GM23248 (cell line): ENCODE measurements at places on chromosomes 13 and 19. TPM values are rescaled to one million over a fixed set of nuclear protein-coding genes. Genes with fewer than 3 reads are reported as not detected.
A peak's percentile ranks its signal among the peaks of the same experiment; 100 is the strongest.

DNA sequence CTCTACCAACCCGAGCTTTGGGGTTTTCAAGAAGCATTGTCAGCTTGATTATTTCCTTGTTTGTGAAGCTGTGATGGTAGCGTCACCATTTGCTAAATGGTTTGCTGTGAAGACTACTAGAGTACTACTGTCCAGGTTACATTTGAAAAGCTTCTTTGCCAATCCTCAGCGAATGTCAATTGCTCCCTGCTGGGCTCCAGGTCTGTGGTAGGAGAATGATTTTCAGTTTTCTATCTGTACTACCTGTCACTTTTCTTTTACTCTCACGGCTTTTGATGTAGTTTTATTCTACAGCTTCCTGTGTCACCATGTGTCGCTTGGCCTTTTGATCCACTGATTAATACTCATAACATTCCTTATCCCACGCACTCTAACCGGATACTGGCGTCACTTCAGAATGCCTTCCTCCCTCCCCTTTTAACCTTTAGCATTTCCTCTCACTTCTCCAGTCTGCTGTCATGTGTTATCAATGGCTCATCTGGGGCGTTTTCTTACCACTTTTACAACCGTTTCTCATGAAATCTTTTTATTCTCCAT, 7.5 kb upstream of the GPR183 start:
- no peaks in the 10 kb centered on the region for H3K36me3 ChIP-seq
- H3K27me3 ChIP-seq: no peaks in the 10 kb centered on the region
- H3K4me1 ChIP-seq: peaks cover 46% of the 10 kb centered on the region
- H3K4me3 ChIP-seq: no peak overlapping the region

DNA sequence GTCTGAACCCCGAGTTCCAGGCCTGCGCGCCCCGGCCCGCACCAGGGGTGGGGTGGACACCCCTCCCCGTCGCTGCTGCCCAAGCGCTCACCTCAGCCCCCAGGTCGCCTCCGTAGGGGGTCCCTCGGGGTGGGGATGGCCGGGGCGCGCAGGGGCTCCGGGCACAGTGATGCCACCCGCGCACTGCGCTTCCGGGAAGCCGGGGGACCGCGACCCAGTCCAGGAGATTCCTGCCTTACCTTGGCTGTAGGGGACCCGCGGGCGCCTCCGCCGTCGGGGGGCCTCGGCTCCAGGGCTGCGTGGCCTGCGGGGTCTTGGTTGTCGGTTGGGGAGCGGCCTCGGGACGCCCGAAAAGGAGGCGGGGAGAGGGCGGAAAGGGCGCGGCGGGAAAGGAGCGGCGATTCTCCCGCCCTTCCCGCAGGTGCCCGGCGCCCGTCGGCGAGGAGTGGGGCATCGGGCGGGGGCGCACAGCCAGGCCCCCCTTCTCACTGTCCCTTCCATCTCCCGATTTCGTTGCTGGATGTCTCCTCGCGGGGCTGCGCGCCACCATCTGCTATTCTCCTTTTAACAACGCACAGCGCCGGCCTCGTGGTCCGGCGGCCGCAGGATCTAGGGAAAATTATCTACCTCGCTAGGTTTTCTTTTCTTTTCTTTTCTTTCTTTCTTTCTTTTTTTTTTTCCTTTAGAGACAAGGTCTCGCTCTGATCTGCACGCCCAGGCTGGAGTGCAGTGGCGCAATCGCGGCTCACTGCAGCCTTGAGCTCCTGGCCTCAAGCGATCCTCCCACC, at the start of gene KEAP1:
Gene KEAP1 (minus strand): TSS at position 355 of the 788 bp plus-strand sequence. CDS start 3,323 bp downstream, outside the sequence.
- H3K36me3 ChIP-seq: 0 out of 2 replicates have a peak, but pooled peaks cover 5% of the 10 kb centered on the region
- peak; percentile 57 for DNase-seq
- no peaks in the 10 kb centered on the region for H3K4me1 ChIP-seq
- peak within 1 kb of the TSS; percentile 68 for H3K27ac ChIP-seq
- peak within 1 kb of the TSS; percentile 76 for H3K4me3 ChIP-seq
- H3K27me3 ChIP-seq: no peaks in the 10 kb centered on the region

The EBI3 gene
- 0.76 TPM in 1 of 2 replicates, not detected in the other for total RNA-seq

The CAMSAP3 gene
- total RNA-seq: not detected in 2 replicates
